ENCODE measurements at places on chromosomes 16 and 17.
A peak's percentile ranks its signal among the peaks of the same experiment; 100 is the strongest.

- no peak for DNase-seq
Measured at GRCh38 chr17:47615766-47616424, 33.8 kb upstream of the KPNB1 start.

DNA sequence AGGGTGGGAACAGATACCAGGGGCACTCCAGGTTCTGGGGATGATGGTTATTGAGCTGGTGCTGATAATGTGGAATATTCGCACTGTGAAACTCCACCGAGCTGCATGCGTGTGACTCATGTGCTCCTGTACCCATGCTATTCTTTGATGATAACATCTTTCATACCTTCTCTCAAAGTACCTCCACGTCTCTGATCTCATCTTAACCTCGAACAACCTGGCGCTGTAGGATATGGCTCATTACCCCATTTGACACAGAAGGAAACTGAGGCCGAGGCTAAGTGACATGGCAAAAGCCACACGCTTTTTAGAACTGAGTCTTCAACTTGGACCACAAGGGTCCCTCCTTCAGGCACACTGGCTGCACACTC is 30.2 kb upstream of the MRPS23 start:
- no peak for DNase-seq

DNA sequence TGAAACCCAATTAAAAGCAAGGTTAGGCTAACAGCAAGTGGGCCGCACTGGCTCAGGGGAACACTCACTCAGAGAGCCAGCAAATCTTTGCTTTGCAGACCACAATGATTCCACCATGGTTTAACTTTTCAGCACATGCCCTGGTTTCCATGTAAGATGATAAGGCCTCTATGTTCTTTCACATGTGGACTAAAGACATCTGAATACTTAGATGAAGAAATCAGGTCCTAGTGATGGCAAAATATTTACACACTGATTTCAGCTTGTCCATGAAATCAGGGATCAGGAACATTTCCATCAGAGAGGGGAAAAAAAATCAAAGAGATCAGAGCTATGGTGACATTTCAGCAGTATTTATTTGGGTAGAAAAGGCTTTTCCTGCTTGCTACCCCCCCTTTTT is 258.2 kb upstream of the IRX5 start:
- no peak for DNase-seq

DNA sequence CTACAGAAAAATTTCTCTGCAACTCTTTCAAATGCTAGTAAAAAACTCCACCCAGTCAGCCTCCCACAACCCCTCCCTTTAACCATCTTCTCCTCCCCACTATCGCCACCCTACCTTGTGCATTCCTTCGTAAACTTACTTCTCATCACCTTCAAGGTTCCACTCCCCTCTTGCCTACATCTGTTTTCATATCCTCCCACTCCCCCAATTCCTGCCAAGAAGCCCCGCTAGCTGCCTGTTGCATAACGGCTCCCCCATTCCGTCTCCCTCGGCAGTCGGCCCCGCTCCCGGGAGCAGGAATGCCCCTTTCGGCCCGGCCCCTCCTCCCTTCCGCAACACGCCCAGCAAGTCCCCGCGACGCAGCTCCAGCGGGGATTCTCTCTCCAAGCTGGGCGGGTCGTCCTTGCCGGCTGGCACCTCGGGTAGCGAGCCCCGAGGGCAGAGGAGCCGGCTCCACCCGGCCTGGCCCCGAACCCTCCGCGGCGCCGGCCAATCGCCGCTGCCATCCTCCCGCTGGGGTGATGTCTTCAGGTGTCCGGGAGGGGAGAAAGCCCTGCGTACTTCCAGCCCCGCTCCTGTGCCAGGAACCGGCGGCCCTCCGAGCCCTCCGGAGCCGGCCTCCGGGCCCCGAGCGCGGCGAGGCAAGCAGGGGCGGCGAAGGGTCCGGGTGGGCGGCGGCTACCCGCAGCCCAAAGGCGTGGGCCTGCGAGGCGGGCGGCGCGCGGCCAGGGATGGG is 1.5 kb downstream of the PHLPP2 start:
- peak; percentile 53 for DNase-seq

GRCh38 chr16:21283521-21284289 is 5.6 kb upstream of the CRYM start:
- no peak for DNase-seq

- DNase-seq = no peak
Measured at GRCh38 chr17:65485388-65486299, 75.8 kb downstream of the AXIN2 start.

GRCh38 chr16:29645694-29646187 is 17.3 kb upstream of the SPN start:
- no peak for DNase-seq

DNA sequence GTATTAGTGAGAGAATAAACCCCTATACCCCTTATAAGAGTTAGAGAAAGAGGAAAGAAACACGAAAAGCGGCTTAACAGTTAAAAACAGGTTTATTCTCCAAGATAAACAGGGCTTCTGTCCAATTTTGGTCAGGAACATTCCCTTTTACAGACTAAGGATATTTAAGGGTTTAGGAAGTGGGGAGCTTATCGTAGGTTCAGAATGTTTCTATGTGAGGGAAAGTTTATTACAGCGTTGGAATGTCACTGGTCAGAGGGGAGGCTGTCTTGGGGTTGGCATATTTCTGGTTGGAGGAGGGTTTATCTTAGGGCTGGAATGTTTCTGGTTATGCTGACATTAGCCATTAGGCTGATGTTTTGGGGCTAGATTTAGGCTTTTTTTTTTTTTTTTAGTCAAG is 34.1 kb upstream of the WWOX start:
- DNase-seq = no peak

GRCh38 chr16:56848029-56848936 is 16.7 kb upstream of the SLC12A3 start:
- no peak for DNase-seq

- DNase-seq = no peak
Measured at GRCh38 chr17:12680407-12680897, 14.8 kb downstream of the MYOCD start.

DNA sequence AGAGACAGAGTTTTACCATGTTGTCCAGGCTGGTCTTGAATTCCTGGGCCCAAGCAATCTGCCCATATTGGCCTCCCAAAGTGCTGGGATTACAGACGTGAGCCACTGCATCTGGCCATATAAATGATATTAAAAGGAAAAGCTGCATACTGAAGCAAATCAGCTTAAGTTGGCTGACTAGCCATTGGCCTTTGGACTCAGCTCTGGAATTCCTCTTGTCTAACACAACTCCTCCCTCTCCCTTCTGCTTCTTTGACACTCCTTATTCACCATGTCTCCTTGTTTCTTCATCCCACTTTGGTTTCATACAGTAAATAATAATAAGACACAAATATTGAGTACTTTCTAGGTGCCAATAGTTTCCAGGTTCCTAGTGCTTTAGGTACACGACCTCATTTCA is 7.5 kb downstream of the KRT12 start:
- DNase-seq = no peak

GRCh38 chr16:73040136-73040535 is 7.8 kb downstream of the ZFHX3 start:
- no peak for DNase-seq

DNA sequence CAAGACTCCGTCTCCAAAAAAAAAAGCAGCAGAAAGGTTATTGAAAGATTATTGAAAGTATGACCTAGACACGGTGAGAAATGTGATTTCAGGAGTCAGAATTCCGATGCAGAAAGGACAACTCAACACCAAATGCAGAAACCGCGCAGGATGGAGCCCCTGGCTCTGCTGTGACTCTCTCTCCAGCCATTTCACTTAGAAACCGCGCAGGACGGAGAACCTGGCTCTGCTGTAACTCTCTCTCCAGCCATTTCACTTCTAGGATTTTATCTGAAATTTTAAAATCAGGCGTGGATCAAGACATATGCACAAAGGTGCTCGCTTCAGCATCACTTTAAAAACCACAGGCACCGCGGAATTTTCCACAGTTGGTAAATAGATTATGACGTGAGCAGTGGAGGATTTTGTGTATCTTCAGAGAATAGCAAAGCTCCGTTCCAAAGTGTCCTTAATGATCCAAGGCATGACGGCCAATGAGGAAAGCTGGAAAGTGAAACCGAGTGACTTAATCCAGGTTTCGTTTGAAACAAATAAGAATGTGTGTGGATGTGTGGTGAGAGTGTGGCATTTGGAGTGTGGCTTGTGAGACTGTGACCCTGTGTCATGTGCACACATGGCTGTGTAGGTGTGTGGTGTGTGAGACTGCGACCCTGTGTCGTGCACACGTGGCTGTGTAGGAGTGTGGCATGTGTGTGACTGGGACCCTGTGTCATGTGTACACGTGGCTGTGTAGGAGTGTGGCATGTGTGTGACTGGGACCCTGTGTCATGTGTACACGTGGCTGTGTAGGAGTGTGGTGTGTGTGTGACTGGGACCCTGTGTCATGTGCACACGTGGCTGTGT is 9.5 kb downstream of the UTS2R start:
- no peak for DNase-seq

GRCh38 chr16:72357910-72358309 is 186.0 kb upstream of the PMFBP1 start:
- no peak for DNase-seq

GRCh38 chr17:40443196-40443987 is at the start of gene IGFBP4:
Gene IGFBP4 (plus strand): TSS chr17:40443450. CDS start chr17:40443736, 286 bp downstream.
- peak; percentile 72 for DNase-seq

DNA sequence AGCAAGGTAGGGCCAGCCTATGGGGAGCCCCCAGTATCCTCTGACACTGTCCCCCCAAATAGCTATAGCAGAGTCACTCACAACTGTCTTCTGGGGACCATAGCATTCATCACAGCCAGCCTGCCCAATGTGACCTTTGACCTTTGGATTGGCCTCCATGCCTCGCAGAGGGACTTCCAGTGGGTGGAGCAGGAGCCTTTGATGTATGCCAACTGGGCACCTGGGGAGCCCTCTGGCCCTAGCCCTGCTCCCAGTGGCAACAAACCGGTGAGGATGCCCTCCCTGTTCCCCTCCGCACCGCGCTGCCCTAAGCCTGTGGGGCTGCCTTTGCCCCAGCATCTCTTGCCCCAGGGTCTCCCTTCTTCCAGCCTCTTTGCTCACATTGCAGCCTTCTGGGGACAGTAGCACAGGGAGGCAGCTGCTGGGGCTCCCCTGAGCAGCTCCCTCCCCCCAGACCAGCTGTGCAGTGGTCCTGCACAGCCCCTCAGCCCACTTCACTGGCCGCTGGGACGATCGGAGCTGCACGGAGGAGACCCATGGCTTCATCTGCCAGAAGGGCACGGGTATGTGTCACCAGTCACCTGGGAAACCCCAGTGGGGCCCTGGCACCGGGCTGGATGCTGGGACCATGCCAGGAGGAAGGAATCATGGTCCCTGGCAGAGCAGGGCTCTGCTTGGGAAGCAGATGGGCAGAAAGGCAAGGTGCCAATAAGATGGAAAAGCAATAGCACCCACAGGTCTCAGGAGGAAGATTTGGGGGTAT is 61.1 kb downstream of the MRC2 start:
- DNase-seq = no peak

- DNase-seq = no peak
Measured at GRCh38 chr16:56505181-56505580, 14.6 kb downstream of the BBS2 start.

- peak; percentile 34 for DNase-seq
Measured at GRCh38 chr17:7445619-7445968, 733 bp downstream of the CHRNB1 start.

Measured in activated CD4-positive, alpha-beta memory T cell treated with anti-CD3 and anti-CD28 coated beads, Interleukin-2, amount 10 ng/mL, durations not matched to agents 7 days and 5 days (primary cell).